ENCODE measurements at places on chromosomes 2 and 18.

DNA sequence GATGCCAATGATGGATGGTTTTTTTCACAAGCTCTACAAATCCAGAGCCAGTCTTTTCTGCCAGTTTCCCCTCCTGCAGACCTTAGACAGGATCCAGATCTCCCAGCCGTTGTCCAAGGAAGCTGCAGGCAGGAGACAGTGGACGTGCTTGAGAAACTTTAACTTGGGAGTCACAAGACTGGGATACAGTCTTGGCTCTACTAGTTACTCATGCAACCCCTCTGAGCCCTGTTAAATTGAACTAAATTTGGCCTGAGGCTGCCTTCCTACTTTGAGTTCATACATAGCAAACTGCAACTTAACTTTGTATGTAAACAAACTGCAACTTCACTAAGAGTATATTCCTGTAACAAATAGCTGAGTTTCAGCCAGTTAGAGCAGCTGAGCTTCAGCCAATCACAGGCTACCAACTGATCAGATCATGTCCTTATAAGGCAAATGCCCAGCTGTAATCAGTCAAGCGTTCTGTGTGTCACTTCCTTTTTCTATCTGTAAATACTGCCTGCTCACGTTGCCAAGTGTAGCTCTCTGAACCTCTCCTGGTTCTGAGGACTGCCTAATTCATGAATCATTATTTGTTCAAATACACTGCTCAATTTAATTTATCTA lies 140.9 kb downstream of the CAPN13 start:
- DNase-seq: peak; percentile 99

DNA sequence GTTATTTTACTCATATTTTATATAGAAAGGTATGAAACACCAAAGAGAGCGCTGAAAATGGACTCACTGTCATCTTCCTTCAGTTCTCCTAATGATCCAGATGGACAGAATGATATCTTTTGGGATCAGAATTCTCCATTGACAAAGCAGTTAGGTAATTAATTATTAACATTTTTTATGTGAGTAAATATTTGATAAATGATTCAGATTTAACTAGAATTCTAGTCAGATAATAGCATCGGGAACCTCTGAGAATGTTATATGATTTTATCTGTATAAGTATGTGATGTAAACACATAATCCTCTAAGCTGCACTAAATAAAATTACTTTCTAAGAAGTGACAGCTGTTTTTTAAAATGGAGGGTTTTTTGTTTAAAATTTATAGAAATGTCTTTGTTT lies 2.0 kb downstream of the ETAA1 start:
- DNase-seq: no peak

DNA sequence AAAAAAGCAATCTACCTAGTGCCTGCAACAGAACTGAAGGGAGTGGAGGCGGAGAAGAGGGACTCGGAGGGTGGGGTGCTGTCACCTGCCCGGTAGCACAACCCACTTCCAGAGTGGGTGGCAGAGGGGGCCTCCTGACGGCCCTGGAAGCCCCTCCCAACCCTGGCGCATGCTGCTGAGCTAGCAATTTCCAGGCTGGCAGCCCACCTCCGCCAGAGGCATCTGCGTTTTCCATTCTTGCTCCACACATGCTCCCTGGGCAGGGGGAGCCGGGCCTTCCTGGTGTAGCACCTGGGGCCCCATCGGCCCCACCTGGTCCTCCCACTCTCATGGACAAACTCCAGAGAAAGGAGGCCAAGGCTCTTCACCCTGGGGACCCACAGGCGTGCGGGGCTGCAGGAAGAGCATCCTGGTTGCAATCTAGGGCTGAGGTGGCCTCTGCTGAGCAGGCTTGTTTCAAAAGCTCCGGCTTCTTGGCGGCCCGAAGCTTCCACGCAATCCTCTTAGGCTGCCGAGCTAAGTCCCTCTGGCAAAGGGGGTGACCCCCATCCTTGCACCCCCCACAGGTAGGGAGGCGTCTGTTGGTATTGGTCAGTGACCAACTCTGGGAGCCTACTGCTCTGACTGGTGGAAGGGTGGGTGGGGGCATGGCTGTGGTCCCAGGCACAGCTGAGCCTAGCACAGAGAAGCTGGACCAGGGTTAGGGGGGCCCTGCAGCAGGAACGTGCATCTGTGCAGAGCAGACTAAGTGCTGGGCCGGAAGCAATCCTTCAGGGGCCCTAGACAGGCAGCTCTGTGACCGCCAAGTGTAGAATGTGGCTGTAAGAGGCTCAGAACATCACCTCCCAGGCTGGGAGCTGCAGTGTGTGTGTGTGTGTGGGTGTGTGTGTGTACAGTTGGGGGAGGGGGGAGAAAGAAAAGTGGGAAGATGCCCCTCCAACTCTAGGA lies 2.6 kb downstream of the HS6ST1 start:
- peak; percentile 68 for DNase-seq

DNA sequence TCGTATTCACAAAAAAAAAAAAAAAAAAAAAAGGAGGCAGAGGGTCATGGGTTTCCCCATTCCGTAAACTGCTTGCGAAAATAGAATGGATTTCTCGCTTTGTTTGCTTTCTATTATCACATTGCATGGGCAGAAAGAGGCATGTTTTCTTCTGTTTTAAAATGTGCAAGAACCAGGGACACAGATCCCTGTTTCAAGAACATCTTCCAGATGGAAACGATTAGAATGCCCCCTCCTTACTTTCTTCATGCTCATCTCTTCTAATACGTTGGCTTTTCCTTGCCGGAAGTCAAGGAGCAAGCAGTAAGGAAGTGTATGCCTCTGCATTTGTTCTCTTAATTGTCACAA lies 51.0 kb upstream of the ZNF516 start:
- peak; percentile 51 for DNase-seq

DNA sequence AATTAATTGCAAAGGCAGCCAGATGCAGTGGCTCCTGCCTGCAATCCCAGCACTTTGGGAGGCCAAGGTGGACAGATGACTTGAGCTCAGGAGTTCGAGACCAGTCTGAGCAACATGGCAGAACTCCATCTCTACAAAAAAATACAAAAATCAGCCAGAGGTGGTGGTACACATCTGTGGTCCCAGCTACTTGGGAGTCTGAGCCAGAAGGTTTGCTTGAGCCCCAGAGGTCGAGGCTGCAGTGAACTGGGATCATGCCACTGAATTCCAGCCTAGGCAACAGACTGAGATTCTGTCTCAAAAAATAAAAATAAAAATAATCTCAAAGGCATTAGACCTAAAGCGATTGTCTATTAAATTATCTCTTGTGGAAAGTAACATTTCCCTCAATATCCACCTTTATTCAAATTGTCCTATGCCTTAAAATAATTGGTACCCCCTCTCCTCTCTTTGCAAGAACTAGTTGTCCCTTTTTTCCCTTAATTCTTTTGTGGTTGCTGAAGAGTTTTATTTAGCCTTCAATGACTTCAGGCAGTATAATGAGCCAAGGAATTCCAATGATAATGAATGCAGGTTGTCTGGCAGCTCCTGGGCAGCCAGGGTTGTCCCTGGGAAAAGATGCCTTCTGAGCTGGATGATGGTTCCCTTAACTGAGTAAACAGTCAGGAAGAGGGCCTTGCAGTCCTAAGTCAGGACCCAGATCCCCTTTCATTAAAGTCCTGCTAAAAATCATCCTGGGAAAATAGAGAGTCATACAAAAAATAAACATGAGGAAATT lies 32.2 kb downstream of the GPR75 start:
- no peak for DNase-seq

Measured in fibroblast of mammary gland (primary cell).